ENCODE measurements at places on chromosomes 6 and 20. TPM values are rescaled to one million over a fixed set of nuclear protein-coding genes. Genes with fewer than 3 reads are reported as not detected.

The PLN gene
- total RNA-seq, result not detected

The WASF1 gene
- total RNA-seq, result 11.9 TPM

The PGBD1 gene
- total RNA-seq, result 4.1 TPM

The UBE2C gene
- 230 TPM for total RNA-seq

The SLC35F1 gene
- total RNA-seq, result 0.02 TPM

The KHDC1L gene
- total RNA-seq, result 0.41 TPM

The HLA-DQB1 gene
- total RNA-seq, result not detected

The TAGAP gene
- not detected for total RNA-seq

The ITPR3 gene
- total RNA-seq, result 51.0 TPM

The PTK6 gene
- 2.0 TPM for total RNA-seq

The MOCS1 gene
- total RNA-seq, result 2.7 TPM

The KCNK15 gene
- total RNA-seq, result 0.62 TPM

The TFEB gene
- total RNA-seq, result 11.9 TPM

The CSNK2B gene
- 177 TPM for total RNA-seq

The KCNQ5 gene
- total RNA-seq, result 1.4 TPM

The HCRTR2 gene
- not detected for total RNA-seq

The C6orf141 gene
- 8.5 TPM for total RNA-seq

The CALHM6 gene
- not detected for total RNA-seq

The PAQR8 gene
- 1.3 TPM for total RNA-seq

The SOX18 gene
- 1.9 TPM for total RNA-seq

The PRSS16 gene
- total RNA-seq, result 3.3 TPM

The ARG1 gene
- not detected for total RNA-seq
